SK-N-SH treated with all-trans-retinoic acid at 6 μM for 48 hours (cell line): ENCODE measurements at places on chromosomes 11 and 22.
A peak's percentile ranks its signal among the peaks of the same experiment; 100 is the strongest.

GRCh38 chr11:128208329-128209137 lies 378.8 kb downstream of the ETS1 start:
- peak; percentile 76 for ATAC-seq

DNA sequence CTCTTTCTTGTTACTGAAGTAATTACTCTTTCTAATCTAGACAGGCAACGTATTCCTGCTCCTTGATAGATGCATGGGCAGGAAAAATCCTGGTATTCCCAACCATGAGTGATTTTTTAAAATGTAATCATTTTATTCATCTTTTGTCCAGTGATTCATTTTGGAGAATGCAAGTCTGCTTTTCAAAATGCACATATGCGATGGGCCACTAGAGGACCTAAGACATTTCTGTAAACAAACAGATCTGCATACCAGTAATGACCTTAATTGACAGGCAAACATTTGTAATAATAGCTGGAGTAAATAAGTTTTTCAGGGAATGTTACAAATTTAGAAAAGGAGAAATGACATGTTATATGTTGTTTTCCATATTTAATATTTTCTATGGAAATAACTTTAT lies 1167.6 kb downstream of the JRKL start:
- ATAC-seq, result no peak

DNA sequence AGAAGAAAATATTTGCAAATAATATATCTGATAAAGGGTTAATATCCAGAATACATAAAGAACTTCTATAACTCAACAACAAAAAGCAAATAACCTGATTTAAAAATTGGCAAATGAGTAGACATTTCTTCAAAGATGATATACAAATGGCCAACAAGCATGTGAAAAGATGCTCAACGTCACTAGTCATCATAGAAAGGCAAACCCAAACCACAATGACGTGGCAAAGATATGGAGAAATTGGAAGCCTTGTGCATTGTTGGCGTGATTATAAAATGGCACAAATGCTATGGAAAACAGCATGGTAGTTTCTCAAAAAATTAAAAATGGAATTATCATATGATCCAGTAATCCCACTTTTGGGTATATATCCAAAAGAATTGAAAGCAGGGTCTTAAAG lies 466.3 kb downstream of the TBC1D22A start:
- ATAC-seq, result no peak

- ATAC-seq, result no peak
Observed at GRCh38 chr11:5136261-5136660, 1.9 kb downstream of the OR52A5 start.

GRCh38 chr11:70122490-70123198 lies 44.5 kb downstream of the ANO1 start:
- ATAC-seq, result no peak; the same call in 2 of the 3 replicates

DNA sequence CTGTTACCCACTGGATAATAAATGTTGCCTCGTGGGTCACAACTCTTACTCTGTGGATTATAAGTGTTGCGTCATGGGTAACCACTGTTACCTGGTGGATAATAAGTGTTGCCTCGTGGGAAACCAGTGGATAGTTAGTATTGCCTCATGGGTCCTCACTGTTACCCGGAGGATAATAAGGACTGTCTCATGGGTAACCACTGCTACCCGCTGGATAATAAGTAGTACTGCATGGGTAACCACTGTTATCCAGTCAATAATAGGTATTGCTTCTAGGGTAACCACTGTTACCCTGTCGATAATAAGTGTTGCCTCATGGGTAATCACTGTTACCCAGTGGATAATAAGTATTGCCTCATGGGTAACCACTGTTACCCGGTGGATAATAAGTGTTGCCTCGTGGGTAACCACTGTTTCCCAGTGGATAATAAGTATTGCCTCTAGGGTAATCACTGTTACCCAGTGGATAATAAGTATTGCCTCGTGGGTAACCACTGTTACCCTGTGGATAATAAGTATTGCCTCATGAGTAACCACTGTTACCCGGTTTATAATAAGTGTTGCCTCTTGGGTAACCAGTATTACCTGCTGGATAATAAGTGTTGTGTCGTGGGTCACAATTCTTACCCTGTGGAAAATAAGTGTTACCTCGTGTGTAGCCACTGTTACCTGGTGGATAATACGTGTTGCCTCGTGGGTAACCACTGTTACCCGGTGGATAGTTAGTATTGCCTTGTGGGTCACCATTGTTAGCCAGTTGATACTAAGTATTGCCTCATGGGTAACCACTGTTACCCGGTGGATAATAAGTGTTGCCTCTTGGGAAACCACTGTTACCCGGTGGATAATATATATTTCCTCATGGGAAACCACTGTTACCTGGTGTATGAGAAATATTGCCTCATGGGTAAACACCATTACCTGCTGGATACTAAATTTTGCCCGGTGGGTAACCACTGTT lies 15.7 kb upstream of the NXPE4 start:
- no peak for ATAC-seq

DNA sequence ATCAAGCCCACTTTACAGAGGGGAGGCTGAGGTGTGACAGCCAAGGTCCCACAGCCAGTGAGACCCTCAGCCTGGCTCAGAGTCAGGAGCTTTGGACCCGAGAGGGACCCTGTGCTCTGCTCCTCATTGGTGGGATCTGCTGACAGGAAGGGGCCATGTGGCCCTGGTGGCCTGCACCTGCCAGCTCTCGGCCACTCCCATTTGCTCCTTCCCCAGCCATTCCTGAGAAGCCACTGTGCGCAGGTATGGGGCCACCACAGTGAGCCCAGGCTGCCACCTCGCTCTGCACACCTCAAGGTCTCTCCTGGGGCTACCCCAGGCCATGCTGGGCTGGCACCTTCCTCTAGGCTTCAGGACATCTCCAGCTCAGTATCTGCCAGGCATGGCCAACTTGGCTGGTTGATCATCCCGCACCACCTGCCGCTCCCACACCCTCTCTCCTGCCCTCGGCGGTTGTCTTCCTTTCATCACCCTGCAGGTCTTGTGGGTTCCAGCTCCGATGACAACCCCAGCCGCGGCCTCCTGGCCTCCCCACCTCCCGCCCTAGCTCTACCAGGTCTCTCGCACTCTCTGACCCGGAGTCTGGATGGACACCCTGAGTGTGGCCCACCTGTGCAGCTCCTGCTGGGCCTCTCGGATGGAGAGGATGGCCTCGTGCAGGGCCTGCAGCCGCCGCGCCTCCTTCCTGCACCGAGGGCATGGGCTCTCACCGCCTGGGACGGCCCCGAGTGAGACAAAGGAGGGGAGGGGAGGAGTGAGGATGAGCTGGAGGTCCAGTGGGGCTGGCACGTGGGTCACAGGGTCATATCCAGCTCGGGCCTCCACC lies 32.2 kb upstream of the CARS1 start:
- no peak for ATAC-seq

DNA sequence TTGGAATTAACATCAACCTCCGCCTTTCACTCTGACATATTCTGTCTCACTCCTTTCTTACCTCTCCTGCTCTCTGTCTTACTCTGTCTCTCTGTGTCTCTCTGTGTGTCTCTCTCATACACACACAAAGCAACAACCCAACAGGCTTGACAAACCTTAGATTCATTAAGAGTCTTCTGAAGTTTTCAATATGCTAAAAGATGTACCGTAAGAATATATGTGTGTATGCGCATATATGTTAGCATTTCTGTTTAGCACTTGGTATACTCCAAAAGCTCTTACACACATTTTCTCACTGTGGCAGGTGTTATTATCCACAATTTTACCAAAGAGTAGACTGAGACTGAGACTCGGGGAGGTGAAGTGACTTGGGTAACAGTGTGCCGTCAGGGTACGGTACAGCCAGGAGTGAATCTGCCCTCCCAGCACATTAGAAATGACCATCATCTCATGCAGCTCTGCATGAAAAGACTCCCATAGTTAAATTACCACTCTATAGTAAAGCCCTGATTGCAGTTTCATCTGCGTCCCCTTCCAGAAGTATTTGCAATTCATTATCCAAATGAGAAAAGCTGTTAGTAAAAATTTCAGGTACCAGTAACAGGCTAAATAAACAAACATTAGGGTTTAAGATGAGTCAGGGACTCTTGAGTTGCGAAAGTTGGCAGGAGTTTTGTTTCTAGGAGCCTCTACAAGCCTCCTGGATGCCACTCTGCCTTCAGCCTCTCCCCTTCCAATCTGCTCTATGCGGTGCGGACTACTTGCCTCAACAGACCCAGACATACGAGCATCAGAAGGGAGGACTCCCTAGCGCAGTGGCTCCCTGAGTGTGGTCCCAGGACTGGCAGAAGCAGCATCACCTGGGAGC lies 195.2 kb upstream of the TMEM45B start:
- ATAC-seq, result no peak
